ENCODE measurements at places on chromosomes 3 and 15.

DNA sequence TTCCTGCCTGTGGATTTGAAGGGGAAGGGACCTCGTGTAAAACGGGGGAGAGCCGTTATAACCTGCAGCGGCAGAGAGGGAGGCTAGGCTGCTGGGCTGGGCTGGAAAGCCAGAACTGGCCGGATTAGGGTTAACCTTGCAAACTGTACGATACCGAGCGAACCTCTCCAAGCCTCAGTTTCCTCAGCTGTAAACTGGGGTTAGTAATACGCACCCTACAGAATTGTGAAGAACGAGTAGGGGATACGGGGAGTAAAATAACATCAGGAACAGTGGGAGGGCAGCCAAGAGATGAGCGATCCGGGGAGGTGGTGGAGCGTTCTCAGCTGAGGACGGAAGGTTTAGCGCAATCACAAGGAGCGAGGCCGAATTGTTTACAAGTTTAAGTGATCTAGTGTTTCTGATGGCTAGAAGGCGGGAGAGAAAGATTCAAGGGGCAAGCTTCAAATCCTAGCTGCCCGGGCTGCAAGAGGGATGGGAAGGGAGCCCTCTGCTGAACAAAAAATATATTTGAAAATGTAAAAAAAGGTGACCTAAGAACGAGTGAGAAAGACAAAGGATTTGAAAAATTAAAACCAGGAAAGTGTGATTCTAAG lies 768 bp upstream of the SEMA5B start:
- peak; percentile 55 for DNase-seq

DNA sequence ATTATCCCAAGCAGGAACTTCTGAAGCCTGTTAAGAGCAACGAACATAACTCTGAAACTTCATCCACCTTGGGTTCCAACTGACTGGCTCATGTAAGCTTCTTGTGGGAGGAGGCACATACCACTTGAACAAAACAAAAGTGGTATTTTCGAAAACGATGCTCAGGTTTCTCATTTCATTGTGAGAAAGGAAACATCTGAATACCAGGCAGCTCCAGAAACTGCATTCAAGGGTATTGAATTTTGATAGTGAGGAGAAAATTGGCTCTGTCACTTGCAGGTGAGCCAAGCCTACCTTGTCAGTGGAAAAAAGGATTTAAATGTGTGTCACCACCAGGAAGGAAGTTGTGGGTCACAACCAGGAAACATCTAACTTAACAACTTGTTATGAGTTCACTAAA lies 218.1 kb upstream of the SATB1 start:
- DNase-seq = no peak

- no peak for DNase-seq
Observed at GRCh38 chr3:112858410-112859069, 11.9 kb upstream of the CD200R1L start.

GRCh38 chr15:83435782-83436181 lies 11.4 kb upstream of the SH3GL3 start:
- no peak for DNase-seq

DNA sequence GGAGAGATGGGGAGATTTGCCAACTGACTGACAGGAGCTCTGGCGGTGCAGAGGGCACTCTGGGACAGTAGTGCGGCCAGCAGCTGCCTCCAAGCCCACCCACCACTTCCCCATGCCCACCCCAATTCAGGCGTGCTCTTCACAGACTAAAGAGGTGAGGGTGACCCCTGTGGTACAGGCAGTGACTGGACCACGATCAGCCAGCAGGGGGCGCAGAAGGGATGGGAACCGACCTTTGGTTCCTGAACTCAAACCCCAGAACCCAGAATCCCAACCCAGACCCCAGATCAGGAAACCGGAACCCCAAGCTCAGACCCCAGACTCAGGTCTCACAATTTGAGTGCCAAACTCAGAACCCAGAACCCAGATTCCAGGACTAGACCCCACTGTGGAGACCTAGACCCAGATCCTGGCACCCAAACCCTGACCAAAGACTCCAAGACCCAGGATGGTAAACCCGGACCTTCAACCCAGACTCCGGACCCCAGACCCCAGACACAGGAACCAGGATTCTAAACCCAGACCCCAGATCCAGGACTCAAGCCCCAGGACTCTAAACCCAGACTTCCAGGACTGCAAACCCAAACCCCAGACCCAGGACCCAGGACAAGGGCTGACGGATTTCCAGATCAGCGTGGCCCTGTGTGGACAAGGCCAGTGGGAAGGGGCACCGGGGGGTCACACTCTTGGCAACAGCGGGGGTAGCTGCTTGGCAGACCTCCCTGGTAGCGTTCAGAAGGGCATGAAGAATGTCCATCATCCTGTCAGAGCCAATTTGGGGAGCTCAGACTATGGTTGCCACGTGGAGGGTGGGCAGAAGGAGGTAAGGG lies 3.7 kb upstream of the MYL3 start:
- no peak for DNase-seq

DNA sequence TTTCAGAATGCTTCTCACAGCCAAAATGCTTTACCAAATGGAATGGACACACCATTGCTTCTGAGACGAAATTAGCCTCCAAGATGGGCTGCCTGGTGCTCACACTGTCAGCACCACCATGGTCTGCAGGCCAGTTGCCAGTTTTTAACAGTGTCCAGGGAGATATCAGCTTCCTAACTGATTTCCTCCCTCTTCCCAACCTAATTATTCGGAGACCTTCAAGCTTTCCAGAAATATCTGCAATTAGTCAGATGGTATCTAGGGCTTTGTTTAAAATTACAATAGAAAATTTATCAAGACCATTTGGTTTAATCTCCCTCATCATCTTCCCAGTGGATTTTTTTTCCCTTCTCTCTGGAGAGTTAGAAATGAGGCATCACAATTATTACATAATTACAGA lies 287.5 kb downstream of the ZPLD1 start:
- no peak for DNase-seq
